ENCODE measurements at places on chromosomes 11 and 22. TPM values are rescaled to one million over a fixed set of nuclear protein-coding genes. Genes with fewer than 3 reads are reported as not detected.

DNA sequence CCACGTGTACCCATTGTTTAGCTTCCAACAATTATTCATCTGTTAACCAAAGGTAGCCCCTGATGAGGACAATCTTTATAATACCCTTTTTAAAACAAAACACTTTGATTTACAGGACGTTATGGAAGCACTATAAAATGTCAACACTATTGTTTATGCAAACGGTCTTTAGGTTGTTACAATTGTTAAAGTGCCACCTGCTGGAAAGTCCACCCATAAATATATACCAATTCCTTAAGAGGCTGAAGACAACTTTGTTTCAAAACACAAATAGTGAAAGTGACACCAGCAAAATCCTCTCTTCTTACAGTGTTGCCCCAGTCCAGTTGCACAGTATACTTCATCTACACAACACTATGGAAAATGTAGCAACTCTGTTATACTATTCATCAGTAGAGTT is 68.9 kb upstream of the SLN start:
- DNase-seq = peak; percentile 63

DNA sequence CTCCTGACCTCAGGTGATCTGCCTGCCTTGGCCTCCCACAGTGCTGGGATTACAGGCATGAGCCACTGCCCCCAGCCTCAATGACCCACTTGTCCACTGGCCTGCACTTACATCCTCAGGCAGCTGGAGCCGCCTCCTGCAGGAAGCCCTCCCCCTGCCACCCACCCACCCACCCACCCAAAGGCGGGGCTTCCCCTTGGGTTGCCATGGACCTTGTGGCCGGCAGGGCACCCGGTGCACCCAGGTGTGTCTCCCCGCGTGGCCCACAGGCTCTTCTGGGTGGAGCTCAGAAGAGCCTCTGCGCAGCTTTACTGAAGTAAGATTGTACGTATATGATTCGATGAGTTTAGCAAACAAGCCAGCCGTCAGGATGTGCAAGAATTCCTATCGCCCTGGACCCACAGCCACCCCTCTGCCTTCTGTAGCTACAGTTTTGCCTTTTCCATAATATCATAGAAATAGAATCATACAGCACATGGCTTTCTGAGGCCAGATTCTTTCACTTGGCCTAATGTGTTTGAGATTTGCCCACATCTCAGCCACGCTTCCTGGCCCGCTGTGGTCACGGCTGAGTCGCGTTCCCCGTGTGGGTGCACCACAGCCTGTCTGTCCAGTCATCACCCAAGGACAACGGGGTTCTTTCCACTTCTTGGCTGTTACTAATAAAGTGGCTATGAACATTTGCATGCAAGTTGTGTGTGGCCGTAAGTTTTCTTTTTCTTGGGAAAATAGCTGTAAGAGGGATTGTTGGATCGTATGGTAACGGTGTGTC is 5.3 kb upstream of the BRSK2 start:
- no peak for DNase-seq

- DNase-seq = no peak
Observed at GRCh38 chr22:24411256-24412004, 16.0 kb upstream of the ADORA2A start.

- no peak for DNase-seq
Observed at GRCh38 chr11:86386746-86387145, 12.1 kb downstream of the CCDC81 start.

- DNase-seq = no peak
Observed at GRCh38 chr11:83549984-83550667, 264.0 kb upstream of the CCDC90B start.

Gene FAM227A
- total RNA-seq = 1.2 TPM

Gene PHLDA2
- 110 TPM for total RNA-seq

Data from PC-3 (cell line).